Stimulated activated CD4-positive, alpha-beta T cell treated with anti-CD3 and anti-CD28 coated beads, Interleukin-12 subunit alpha, Interleukin-12 subunit beta, amount 100 ng/mL, for 4 hours (primary cell): ENCODE measurements at places on chromosomes 7 and 10.

DNA sequence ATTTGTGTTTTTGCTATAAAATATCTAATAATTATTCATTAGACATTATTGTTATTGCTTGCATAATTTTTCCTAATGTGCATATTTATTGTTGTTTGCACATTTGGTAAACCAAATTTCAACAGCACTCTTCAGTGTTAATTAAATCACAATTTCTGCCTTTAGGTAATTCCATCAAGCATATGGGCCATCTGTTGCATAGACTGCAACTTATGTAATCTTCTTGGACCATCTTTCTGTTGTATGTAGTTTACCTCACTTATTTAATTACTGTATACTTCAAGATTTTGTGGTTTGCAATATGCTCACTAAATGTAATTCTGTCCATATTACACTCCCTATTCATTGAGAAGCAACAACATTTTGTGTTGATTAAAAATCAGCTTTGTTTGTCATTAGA, 1360.1 kb downstream of the REEP3 start:
- no peak for DNase-seq

- DNase-seq, result no peak
Measured at GRCh38 chr10:61708846-61709245, 46.1 kb downstream of the CABCOCO1 start.

GRCh38 chr7:17205910-17206309, 92.5 kb upstream of the AHR start:
- no peak for DNase-seq

GRCh38 chr10:123132576-123133477, 2.9 kb upstream of the HMX3 start:
- peak; percentile 87 for DNase-seq

GRCh38 chr10:50447691-50448090, 176.1 kb downstream of the SGMS1 start:
- DNase-seq, result no peak

DNA sequence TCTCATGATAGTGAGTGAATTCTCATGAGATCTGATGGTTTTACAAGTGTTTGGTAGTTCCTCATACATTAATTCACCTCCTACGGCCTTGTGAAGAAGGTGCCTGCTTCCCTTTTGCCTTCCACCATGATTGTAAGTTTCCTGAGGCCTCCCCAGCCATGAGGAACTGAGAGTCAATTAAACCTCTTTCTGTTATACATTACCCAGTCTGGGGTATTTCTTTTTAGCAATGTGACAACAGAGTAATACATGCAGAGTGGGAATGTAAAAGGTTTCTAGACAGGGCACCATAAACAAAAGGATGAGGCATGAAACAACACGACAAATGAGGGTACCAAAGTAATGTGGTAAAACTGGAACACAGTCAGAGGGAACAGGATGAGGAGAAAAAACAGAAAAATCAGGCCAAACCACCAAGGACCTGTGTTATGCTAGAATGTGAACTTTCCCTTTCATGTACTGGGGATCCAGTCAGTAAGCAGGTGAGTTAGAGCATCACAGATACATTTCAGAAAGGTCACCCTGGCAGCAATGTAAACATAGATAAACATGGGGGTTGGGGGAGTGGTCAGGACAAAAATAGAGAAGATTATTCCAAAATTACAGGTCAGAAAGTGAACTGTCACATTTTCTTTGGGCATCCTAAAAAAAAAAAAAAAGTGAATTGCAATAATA, 31.9 kb downstream of the ANKRD26 start:
- no peak for DNase-seq

- DNase-seq, result no peak
Measured at GRCh38 chr10:97087296-97087695, 98.5 kb downstream of the SLIT1 start.

GRCh38 chr7:74606101-74606908, 51.2 kb upstream of the GTF2I start:
- DNase-seq, result peak; percentile 42

DNA sequence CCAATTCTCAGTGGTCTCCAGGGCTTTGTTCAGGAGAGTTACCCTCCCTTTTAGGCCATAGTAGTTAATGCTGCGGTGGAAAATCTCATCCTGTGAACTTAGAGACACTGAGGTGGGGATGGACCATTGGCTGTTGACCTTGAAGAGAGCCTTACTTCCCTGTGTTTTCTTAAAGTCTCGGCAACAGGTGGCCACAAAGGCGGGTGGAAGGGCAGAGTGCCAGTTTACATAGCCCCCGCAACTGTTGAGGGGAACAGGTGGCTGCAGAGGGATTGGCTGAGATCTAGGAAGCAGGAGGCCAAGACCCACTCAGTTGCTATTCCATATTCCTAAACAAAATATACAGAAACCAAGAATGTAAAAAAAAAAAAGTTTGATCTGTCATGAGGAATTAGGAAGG, 160.6 kb downstream of the ST7 start:
- DNase-seq, result no peak

GRCh38 chr7:140989068-140989467, 25.7 kb downstream of the MRPS33 start:
- DNase-seq, result no peak

DNA sequence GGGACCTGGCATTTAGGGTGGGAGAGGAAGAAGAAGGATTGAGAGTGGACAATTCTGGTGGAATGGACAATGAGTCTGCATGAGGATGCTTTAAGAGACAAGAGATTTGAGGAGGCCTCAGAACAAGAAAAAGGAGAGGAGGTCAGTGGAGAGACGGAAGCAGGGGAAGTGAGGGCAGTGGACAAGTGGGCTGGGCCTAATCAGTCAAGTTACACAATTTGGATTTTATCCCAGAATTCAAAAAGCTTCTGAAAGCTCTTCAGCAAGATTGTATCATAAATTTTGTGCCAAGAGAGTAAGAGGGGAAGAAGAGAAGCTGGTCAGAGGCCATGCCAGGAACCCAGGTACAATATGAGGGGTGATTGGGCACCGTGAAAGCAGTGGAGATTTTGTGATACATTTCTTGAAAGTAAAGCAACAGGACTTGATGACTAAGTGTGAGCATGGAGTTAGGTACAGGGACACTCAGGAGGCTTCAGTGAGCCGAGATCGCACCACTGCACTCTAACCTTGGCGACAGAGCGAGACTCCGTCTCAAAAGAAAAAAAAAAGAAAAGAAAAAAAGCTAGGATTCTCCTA, 19.3 kb upstream of the TSPAN13 start:
- no peak for DNase-seq

DNA sequence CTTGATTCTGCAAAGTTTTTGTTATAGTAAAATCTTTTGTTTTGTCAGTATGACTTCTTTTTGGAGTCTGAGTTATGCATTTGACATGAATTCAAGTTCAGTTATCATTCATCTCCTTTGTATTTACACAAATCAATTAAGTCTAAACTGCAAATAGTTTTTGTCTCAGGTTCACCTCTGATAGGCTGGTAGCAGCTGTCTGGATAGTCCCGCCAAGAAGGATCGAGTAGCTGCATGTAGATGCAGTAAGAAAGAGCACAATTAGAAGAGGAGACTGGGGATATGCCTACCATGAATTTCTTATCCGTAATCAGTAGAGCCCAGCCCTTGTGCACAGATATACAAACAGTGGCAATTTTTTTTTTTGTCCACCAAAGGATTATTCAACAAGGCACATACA, 392.5 kb upstream of the ETV1 start:
- no peak for DNase-seq

GRCh38 chr10:77410523-77410922, 227.1 kb downstream of the KCNMA1 start:
- DNase-seq, result no peak

DNA sequence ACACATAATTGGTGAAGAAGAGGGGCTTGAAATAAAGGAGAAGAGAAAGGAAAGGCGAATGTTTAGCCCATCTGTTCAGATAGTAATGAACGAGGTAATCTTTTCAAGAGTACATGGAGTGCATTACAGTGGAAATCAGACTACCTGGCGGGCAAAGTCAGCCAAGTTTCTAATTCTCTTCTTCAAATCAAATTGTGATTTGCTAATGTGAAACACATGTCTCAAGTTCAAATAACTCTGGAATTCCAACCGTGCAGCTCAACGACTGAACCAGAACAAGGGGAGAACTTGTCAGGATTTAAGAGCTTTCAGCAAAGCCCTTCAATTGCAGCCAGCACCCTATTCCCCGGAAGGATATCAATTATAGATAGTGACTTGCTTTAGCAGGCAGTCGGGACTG, 216.9 kb downstream of the GLI3 start:
- no peak for DNase-seq

- no peak for DNase-seq
Measured at GRCh38 chr10:79435271-79436065, 10.0 kb downstream of the ZCCHC24 start.

GRCh38 chr10:4867520-4868356, 41.7 kb downstream of the AKR1E2 start:
- DNase-seq, result no peak

DNA sequence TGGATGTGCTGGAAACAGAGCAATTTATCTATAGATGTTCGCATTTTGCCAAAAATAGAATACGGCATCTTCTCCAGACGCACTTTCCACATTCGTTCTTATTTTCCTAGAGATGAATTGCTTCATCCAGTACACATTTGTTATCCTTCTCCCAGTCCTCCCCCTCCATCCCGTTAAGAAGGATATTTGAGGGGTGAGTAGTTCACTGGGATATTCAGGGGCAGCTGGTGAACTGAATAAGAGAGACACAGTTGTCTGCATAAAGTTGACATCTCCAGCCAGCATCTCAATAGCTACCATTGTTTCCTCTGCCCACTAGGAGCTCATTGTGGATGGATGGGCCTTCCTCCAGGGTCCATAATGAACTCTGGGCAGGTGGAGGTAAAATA, 456.8 kb upstream of the NRP1 start:
- no peak for DNase-seq
